Activated gamma-delta T cell treated with anti-CD3 and anti-CD28 coated beads, Interleukin-2, amount 50 U/mL, for 16 hours (primary cell): ENCODE measurements at places on chromosomes 1 and 21.

GRCh38 chr1:28812669-28813468 is 899 bp downstream of the OPRD1 start:
- no peak for DNase-seq

- DNase-seq = no peak
These were observed 11.7 kb upstream of the EPHA8 start for GRCh38 chr1:22551591-22551990.

DNA sequence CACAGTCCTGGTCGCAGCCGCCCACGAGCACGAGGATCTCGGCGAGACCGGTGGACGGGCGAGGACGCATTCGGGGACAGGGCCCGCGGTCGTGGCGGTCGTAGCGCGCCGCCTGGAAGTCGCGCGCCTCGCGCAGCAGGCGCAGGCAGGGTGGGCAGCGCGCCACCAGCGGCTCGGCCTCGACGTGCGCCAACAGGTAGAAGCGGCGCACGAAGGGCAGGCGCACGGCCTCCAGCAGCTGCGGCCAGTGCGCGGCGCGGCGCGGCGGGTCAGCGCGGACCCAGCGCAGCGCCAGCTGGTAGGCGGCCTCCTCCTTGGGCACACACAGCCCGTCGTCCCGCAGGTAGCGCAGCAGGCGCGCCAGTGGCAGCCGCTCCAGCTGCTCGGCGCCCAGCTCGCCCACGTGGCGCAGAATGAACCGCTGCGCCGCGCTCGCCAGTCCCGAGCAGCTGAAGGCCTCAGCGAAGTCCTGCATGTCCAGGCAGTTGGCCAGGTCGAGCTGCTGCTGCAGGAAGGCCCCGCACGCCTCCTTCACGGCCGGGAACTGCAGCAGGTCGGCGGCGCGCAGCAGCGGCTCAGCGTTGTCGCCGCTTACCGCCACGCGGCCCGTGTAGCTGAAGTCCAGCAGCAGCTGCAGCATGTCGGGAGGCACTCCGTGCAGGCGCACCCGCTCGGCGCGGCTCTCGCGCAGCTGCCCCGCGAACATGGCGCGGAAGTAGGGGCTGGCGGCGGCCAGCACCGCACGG is 573 bp downstream of the KLHL21 start:
- DNase-seq = no peak

- DNase-seq = no peak
These were observed 233.8 kb upstream of the JUN start for GRCh38 chr1:59017501-59018231.

DNA sequence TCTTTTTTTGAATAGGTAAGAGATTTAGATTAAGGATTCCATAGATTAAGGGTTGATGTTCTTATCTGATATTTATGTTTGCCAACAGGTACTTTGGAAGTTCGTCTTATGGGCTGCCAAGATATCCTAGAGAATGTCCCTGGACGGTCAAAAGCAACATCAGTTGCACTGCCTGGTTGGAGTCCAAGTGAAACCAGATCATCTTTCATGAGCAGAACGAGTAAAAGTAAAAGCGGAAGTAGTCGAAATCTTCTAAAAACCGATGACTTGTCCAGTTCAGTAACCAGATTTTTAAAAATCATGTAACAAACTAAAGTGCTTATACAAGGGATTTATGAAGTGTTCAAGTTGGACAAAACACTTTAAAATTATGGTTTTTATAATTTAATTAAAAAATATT is 100.5 kb downstream of the PKN2 start:
- no peak for DNase-seq

DNA sequence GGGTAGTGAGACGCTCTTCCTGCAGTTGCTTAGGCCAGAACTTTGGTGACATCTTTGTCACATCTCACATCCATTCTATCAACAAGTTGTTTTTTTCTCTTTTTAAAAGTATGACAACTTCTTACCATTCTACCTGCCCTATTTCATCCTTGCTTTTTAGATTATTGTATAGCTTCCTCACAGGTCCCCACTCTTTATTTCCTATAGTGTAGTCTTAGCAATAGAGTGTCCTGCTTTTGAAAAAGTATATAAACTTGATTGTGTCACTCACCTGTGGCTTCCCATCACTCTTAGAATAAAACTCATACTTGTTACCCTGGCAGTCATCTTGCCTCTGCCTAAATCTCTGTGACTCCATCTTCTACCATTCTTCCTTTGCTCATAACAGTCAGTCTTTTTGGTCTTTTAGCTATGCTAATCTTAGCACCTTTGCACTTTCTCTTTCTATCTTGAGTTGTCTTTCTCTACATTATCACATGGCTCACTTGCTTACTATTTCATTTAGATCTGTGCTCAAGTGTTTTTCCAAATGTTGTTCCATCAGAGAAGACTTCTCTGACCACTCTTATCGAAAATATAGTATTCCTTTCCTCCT is 9.5 kb downstream of the CDC73 start:
- DNase-seq = no peak

- DNase-seq = no peak
These were observed 325.0 kb downstream of the ZNF326 start for GRCh38 chr1:90319918-90320317.

DNA sequence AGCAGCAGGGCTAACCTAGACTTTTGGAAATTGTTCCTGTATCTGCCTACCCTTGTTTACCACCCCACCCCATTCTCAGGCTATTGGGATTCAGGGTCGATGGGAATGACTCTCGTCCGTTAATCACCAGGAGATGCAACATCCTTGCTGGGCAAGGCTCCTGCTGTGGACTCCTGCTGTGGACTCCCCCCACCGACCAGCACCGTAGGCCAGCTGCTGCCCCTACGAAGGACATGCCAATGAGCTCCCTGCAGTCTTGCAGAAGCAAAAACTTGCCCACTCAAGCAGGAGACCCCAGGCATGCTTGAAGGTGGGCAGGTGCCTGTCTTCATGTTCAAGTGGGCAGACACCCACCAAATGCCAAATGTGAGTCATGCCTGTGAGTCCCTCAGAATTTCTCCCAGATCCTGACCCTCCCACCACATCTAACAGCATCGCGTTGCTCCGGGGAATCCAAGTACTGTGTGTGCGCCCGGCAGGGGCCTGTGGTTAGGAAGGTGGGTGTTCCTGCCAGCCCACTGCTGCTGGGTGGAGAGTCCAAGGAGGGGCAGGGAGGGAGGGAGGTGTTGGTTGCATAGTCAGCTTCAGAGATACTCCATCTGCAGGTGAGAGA is 41.7 kb upstream of the SOX13 start:
- no peak for DNase-seq

GRCh38 chr1:116769561-116769977 is 15.3 kb downstream of the CD2 start:
- DNase-seq = peak; percentile 53

DNA sequence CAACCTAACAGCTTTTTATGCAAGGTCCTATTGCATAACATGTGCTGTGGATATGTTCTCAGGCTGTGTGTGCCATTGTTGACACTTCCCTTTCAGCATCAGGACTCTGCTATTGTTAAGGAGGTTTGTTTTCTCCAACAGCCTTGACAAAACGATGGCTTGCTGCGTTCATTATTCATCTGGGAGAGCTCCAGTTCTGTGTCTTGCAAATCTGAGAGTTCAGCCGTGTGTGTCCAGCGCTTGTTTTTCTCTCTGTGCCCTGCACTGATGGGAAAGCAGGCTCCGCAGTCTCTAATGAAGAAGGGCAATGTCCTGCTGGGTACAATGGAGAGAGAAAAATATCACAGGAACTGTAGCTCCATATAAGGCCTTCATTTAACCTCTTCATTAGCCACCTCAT is 63.7 kb downstream of the CLDN17 start:
- no peak for DNase-seq

DNA sequence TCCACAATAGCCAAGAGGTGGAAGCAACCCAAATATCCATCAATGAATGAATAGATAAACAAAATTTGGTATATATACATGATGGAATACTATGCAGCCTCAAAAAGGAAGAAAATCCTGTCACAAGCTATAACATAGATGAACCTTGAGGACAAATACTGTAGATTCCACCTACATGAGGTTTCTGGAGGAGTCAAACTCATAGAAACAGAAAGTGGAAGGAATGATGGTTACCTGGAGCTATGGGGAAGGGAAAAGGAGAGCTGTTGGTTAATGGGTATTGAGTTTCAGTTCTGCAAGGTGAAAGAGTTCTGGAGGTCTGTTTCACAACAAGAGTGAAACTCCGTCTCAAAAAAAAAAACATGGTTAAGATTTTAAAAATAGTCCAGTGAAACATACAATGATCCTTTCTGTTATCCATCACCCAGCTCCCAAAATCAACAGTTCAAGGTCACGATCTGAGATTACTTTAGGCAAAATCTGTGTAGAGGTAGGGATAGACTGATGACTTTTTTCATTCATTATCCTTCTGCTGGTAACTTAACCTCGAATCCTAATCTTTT is 80.8 kb upstream of the HNRNPU start:
- DNase-seq = no peak

GRCh38 chr1:65948609-65949229 is 156.0 kb downstream of the PDE4B start:
- DNase-seq = no peak

DNA sequence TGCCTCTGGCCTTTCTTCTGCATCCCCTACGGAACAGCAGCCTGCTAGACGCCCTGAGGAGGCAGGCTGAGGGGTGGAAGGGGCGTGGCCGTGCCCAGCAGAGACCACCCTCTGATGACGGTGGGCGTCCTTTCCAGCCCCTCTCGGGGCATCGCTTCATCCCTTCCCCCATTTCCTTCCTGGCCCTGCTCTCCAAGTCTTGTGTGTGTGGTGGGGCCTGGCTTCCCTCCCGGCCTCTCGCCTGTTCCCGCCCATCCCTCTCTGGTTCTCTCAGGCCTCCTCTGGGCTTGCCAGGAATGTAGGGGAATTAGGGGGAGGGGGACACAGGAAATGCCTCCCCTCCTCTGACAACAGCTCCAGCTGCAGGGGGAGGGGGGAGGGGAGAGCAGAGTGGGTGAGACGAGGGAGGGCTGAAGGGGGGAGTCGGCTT is 51.1 kb downstream of the SKI start:
- DNase-seq = no peak

DNA sequence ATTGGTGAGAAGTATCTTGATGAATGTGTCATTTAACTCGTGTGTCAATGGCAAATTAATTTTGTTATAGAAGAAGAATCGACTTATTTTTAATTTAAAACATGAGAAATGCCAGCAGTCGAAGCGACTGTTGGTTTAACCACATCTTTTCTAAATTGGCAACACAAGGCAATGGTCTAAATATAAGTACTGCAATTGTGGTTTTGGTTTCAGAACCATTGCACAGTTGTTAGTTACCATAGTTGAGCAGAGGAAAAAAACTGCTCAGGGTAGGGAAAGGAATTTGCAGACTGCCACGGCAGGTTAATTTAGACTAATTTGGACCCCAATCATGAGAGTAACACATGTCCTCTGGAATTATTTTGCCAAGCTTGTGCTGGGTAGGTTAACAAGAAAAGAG is 185.6 kb upstream of the RUNX1 start:
- no peak for DNase-seq

- DNase-seq = peak; percentile 28
These were observed 45.6 kb downstream of the IL23R start for GRCh38 chr1:67211589-67212563.

DNA sequence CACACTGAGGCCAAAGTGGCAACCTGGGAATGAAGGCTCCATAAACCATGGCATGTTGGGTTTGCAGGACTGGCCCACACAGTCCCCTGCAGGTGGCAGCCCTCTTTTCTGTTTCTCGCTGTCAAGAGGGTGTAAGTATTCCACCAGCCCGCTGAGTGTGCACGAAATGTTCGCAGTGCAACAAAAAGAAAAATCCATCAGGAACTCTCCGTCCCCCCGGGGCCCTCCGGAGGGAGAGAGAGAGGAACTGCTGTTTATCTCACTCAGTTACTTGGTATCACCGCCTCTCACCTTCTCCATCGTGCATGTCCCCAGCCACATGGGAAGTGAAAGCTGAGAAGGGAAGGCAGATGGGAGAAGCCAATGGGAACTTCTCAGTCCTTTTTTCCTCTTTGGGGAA is 38.3 kb downstream of the NCF2 start:
- no peak for DNase-seq

GRCh38 chr1:69648486-69648885 is 80.8 kb downstream of the LRRC7 start:
- DNase-seq = no peak

- no peak for DNase-seq
These were observed 12.5 kb downstream of the NUP210L start for GRCh38 chr1:154142358-154142757.

- DNase-seq = no peak
These were observed 167.4 kb downstream of the TNFSF18 start for GRCh38 chr1:172883387-172883791.

DNA sequence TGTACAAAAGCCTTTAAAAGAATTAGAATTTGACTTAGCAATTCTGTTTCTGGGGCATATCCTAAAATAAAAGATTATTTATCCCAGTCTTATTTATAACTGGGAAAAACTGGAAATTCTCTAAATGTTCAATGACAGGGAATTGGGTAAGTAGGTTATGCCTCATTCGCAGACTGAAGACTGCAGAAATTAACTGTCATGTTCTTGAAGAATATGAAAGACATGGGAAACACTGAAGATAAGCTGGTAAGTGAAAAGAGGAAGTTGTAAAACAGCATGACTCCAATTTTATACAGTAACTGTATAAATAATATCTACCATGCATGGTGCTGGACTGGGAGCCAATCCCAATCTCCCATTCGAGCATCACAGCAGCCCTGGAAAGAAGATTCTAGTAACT is 50.6 kb upstream of the SLC2A1 start:
- DNase-seq = no peak

DNA sequence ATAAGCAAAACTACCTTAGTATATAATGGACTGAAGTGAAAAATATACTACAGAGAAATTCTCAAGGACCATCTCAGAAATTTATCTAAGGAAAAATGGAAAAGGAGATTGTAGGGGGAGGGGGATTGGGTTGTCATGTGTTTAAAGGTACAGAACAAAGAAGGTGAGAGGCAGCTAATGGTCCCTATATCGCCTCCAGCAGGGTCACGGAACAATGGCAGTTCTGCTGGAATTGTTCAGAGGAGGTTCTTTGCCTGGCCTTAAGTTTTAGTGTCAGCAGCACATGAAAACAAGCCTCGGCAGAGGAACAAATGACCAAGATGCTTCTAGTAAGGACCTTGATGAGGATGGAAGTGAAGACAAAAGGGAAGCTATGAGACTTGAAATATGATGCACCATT is 42.0 kb upstream of the RGS2 start:
- no peak for DNase-seq

DNA sequence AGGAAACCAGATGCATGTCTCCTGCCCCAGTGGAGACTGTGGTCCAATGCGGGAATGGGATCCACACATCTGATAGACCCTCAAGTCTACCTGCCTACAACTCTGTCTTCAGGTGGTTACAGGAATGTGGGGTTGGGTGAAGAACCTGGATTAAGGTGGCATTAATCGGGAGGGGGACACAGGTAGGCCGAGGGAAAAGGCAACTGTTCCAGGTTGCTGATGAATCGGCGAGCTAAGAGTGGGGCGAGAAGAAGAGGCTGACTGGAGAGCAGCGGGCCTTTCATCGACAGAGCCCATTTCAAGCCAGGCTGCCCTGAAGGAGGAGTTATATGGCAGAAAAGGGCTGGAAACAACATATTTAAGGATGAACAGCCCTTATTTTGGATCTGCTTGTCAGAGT is 836 bp downstream of the CD2 start:
- DNase-seq = no peak

GRCh38 chr1:39976732-39977131 is 21.8 kb downstream of the MFSD2A start:
- no peak for DNase-seq
